Stimulated activated naive CD4-positive, alpha-beta T cell treated with Interleukin-2 at 50 U/mL for 16 hours (primary cell): ENCODE measurements at places on chromosomes 7 and 10.

DNA sequence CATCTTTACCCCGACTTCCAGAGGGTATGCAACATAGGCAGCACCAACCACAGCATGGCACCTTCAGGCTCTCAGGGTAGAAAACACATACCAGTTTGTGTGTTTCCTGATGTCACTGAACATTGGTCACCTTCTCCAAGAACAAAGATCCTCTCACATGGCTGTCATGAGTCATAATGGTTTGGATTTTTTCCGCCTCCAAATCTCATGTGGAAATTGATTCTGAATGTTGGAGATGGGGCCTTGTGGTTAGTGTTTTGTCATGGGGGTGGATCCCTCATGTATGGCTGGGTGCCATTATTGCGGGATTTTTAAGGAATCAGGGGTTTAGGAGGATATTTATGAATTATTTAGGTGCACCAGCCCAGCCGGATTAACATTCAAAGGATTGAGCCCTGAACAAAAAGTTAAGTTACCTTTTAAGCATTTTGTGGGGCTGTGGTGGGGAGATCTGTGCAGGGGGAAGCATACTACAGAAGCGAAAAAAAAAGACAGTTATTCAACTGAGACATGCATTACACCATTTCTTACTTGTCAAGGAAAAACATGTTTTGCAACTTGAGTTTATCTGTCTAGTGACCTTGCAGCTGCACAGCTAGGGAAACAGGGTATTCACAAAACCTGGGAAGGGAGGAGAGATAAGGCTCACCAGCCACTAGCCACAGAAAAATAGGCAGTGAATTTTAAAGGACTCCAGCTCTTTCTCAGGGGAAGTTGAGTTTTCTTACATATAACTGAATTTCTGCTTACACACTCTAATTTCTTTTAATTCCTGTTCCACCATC is 774.1 kb upstream of the AUTS2 start:
- DNase-seq: no peak

GRCh38 chr10:22667093-22667480 is 47.3 kb downstream of the PIP4K2A start:
- DNase-seq: no peak

DNA sequence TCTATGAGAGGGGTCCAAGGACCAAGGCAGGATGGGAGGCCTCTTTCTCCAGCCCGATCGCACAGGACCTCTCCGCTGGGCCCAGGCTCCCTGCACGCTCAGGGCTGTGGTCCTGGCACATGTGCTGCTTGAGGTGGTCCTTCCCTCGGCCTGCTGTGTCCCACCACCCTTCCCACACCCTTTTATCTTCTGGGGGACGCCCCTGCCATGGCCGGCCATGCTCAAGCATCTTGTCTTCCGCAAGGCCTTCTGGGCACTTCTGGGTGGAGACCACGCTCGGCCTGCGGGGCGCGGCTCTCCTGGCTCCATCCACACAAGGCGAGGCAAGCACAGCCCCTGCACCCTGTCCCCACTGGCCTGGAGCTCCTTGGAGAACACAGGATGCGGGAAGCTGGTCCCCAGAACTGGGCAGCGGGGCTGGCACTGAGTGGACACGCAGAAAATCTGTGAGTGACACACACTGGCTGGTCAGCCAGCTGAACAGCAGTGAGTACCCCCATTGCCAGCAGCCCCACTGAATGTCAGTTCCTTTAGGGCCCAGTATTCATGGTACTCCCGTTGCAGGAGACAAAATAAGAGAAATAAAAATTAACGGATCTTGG is 115.9 kb downstream of the TCERG1L start:
- no peak for DNase-seq

DNA sequence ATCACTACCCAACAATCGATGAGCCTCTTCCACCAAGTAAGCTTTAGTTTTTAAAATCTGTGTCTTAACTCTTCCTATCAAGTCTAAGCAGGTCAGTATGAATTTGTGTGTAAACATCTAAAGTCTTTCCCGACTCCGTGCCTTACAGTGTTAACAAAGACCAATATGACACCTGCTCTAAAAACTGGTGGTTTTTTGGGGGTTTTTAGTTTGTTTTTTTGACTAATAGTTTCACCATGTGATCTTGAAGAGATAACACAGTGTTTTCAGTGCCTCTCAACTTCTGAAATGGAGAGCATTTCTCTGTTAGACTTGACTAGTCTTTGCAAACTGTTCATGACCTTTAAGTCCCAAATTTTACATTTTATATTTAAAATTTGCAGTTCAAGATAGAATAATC is 132.0 kb upstream of the STK17A start:
- DNase-seq: no peak
